Fibroblast of villous mesenchyme (primary cell): ENCODE measurements at places on chromosomes 3 and 15.
A peak's percentile ranks its signal among the peaks of the same experiment; 100 is the strongest.

GRCh38 chr3:147246906-147247305 lies 159.4 kb downstream of the ZIC4 start:
- DNase-seq = no peak

DNA sequence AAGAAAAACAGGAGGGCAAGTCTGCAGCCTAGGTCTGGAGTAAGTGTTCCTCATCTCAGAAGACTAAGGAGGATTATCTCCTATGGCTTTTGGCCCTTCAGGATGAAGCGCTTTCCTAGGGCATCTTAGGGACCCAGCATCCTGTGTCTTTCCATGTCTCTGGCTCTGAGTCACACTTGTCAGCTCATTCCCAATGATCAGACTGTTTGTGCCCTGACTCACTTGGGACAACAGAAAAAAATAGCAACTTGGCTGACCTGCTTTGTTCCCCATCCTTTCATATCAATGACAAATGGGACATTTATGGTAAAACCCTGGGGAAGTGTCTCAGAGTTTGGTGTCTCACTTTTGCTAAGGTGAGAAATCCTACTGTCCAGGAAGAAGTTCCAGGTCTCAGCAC lies 76.2 kb upstream of the OXTR start:
- peak; percentile 42 for DNase-seq

DNA sequence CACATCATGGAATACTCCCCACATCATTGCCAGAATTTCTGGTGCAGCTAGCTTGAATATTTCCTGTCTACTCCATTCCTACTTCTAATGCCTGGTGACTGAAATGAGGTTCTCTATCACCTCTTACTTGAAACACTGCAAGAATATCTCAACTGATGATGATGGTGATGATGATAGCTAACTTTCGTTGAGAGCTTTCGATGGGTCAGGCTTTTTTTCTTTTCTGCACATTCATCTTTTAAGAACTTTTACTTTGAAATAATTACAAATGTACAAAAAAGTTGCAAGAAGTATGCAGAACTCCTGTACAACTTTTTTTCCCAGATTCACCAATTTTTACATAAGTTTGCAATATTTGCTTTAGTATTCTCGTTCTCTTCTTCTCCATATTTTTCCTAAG lies 233.5 kb downstream of the MEIS2 start:
- no peak for DNase-seq

GRCh38 chr15:29945943-29946596 lies 123.8 kb upstream of the TJP1 start:
- no peak for DNase-seq

GRCh38 chr3:64384561-64384960 lies 159.3 kb upstream of the PRICKLE2 start:
- peak; percentile 60 for DNase-seq

DNA sequence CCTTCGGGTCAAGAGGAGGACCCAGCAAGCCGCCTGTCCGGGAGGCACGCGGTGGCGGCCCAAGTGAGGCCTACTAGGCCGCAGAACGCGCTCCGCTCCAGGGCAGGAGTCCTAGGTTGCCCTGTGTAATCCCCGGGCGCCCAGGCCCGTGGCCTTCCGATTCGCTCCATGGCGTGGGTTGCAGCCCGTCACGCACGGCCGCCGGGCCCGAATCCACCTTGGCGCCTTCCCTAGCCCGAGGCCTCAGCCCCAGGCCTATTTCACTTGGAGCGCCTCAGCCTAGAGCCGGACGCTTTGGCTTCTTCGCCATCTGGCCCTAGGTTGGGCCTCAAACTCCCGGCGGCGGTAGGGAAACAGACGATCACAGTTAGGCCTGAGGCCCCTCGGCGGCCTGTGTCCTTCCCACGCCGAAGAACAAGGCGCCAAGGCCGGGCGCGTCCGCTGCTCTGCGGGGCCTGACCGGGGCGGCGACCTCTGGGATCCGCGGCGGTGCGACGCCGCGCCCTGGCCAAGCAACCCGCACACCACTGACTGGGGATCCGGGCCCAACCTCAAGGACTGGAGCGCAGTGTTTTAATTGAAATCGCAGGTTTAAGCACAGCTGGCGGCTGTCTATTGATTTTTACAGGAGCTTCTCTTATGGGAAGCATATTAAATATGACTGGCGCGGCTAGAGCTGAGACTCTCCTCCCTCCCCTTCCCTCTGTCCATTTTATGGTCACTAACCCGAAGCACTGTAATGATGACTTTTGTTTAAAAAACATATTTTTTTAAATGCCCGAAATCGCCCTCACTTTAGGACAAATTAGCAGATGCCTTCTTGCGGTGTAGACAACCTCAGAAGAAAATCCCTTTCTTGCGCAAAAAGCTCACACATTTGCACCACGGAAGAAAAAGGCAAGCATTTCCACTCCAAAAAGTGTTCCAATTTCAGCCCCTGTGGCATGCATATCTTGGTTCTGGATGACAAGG lies 3.8 kb upstream of the FEZF2 start:
- no peak for DNase-seq

GRCh38 chr3:95971573-95971972 lies 842.8 kb upstream of the EPHA6 start:
- peak; percentile 78 for DNase-seq

DNA sequence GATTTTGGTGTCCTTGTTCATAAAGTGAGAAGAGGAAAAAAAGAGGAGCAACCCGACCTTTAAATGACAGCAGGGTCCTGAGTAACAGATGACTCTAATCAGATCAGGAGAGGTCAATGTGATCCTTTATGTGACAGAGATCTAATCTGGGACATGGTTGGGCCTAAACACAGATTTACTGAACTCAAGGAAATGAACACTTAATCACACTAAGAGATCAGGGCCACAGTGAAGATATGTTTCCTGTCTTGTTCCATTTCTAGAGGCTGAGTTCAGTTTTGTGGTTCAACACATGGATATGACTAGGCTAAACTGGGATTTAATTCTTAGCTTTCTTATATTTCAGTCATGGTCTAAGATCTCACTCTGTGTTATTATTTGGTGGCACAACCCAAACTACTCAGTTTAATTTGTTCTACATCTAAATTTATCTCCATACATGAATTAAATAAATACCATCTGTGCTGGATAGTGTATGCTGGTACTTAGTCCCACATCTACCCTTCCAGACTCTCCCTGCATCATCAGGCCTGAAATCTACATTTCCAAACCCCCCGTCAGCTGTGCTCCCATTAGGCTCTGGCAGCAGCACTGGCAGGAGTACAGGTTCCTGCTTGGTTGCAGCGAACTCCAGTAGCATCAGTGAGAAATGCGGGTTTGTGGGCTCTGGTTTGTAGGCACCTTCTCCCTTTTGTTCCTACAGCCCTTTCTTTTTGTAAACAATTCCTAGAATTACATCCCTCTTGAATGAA lies 22.6 kb downstream of the SFMBT1 start:
- DNase-seq = peak; percentile 17

GRCh38 chr3:128551867-128552266 lies 58.9 kb upstream of the GATA2 start:
- DNase-seq = no peak

DNA sequence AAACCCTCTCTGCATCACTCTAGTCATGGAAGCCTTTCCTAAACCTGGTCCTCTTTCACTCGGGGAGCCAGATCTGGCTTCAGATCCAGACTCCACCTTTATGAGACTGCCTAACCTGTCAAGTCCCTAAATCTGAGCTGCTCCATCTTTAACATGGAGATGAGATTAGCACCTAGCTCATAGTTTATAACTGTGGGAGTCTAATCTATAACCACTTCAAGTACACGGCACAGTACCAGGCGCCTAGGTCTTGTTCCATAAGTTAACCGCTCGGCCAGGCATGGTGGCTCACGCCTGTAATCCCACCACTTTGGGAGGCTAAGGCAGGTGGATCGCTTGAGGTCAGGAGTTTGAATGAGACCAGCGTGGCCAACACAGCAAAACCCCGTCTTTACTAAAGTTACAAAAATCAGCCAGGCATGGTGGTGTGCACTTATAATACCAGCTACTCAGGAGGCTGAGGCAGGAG lies 30.3 kb downstream of the TPM1 start:
- peak; percentile 44 for DNase-seq
